ENCODE measurements at places on chromosomes 3 and 15.

GRCh38 chr3:45889337-45889736 lies 3.0 kb downstream of the CCR9 start:
- no peak for DNase-seq

DNA sequence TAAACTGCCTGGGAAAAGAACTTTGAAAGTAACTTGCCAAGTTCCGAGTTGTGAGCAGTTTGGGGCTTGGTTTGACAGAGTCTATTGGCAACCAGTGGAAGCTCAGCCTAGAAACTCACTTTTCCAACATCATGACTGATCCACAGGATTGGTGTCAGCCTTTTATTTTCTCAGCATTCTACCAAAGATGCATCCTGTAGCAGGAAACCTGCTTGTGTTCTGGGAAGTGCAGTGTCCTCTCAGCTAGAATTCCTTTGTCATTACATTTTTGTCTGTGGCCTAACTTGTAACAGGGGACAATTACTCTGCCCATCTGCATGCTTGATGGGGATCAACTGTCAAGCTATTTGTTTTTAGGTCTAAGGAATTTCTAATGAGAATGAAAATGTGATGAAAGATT lies 116.7 kb upstream of the LMOD3 start:
- no peak for DNase-seq

- DNase-seq: no peak
These were observed 55.7 kb downstream of the IQSEC1 start for GRCh38 chr3:13017361-13018042.

DNA sequence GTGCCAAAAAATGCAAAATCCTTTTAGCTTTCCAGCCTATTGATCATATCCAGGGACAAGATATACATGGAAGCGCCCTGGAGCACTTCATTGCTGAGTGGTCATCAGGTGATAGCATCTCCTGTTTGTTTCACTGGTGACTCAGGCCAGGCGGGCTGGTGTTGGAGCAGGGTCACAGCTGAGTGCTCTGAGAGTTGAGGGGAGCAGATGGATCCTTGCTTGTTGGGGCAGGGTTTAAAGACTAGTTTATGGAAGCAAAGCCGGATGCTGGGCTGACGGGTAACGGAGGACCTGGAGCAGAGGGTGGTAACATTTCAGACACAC lies 405.0 kb upstream of the TPM1 start:
- DNase-seq: no peak

GRCh38 chr15:70212963-70213315 lies 115.2 kb upstream of the TLE3 start:
- no peak for DNase-seq

- no peak for DNase-seq
These were observed 46.8 kb downstream of the PXYLP1 start for GRCh38 chr3:141278196-141279076.

DNA sequence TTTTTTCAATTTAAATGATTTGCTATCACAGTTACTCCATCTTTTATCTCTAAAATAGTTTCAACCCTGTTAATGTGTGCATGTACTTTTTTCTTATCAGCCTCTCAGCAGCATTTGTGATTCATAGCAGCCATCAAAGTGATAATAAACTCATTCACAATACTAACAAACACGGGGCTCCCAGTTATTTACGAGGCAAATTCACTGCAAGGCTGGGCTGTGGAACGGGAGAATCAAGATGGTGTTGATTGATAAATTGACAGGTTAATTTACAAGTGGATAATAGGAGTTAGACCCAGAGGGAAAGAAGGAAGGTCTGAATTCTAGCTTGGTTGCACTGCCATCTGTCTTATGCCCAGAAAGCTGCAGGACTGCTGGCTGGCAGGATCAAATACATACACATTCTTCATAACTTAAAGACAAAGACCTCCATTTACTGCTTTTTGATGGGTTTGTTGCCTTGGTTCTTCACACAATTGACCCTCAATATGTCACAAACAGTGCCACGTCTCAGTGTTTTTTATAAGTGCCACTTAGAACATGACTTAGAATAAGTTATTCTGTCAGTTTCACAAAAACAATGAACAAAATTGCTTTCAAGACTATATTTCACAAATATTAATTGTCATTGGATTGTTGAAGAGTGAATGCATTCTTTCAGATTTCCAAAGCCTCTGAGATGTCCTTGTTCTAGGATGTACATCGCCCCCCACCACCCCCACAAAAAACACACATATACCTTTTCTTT lies 562.8 kb downstream of the NR2F2 start:
- DNase-seq: no peak

GRCh38 chr3:128040041-128040440 lies 12.2 kb upstream of the SEC61A1 start:
- no peak for DNase-seq

Data from central memory CD4-positive, alpha-beta T cell (primary cell).